ENCODE measurements at places on chromosomes 5 and 9. TPM values are rescaled to one million over a fixed set of nuclear protein-coding genes. Genes with fewer than 3 reads are reported as not detected.

DNA sequence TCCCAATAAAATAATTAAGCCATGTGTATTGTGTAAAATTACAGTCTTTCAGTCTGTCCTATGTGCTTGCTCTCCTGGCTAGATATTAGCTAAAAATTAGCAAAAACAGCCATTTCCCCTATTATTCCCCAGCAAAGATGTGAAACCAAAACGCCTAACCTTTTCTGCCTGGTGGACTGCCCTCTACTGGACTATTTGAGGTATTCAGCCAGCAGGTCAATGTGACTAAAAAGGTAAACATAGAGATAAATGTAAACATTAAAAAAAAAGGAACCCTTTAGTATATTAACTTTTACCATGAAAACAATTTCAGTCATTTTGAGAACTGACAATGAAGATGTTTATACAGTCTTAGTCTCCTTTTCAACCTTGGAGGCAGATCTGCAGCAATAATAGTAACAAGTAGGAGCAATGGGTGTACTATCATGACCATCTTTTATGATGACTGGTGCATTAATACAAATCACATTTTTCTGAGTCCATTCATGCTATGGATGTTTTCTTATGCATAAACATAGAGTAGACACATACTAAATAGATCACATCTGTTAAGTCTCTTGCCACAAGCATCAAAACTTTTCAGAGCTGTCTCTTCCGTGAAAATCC lies 10.1 kb downstream of the ATG12 start:
- H3K4me3 ChIP-seq = no peak overlapping the region
- peak; percentile 46 for DNase-seq
- no peak overlapping the region for H3K27ac ChIP-seq
- H3K4me1 ChIP-seq = peaks cover 3% of the 10 kb centered on the region
- peaks cover 53% of the 10 kb centered on the region for H3K36me3 ChIP-seq
- H3K27me3 ChIP-seq = no peaks in the 10 kb centered on the region

Gene ELOVL7
- total RNA-seq = 0.26 TPM

DNA sequence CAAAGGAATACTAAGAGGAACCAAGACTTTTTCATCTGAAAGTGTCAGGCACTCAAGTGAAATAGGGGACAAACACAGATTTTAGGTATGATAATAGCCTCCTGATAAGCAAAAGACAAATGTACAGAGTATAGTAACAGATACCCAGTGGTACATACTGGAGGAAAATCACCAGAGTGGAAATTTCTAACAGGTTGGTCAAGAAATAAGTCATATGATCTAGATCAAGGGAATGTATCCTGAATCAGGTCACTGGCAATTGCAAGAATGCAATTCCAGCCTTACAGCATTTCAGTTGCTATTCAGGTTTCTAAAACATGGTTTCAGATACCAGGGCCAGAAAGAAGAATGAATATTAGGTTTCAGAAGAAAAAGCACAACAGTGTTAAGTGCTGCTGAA lies 82.2 kb upstream of the SLCO6A1 start:
- no peak overlapping the region for H3K4me3 ChIP-seq
- peaks cover 10% of the 10 kb centered on the region for H3K27me3 ChIP-seq
- no peaks in the 10 kb centered on the region for H3K36me3 ChIP-seq
- no peaks in the 10 kb centered on the region for H3K4me1 ChIP-seq

- H3K27ac ChIP-seq = no peak overlapping the region
- H3K36me3 ChIP-seq = no peaks in the 10 kb centered on the region
- DNase-seq = no peak
- H3K27me3 ChIP-seq = no peaks in the 10 kb centered on the region
- H3K4me1 ChIP-seq = no peaks in the 10 kb centered on the region
Observed at GRCh38 chr5:101532430-101532829, 629.3 kb upstream of the ST8SIA4 start.

GRCh38 chr5:52791366-52791765 lies 3.6 kb downstream of the ITGA1 start:
- DNase-seq = no peak
- H3K4me1 ChIP-seq = peaks cover 39% of the 10 kb centered on the region
- H3K27ac ChIP-seq = no peak overlapping the region
- H3K4me3 ChIP-seq = no peak overlapping the region
- no peaks in the 10 kb centered on the region for H3K27me3 ChIP-seq
- H3K36me3 ChIP-seq = peaks cover 16% of the 10 kb centered on the region

GRCh38 chr5:64925123-64925522 lies 156.4 kb downstream of the CWC27 start:
- no peaks in the 10 kb centered on the region for H3K27me3 ChIP-seq
- peaks cover 6% of the 10 kb centered on the region for H3K4me1 ChIP-seq
- no peak overlapping the region for H3K4me3 ChIP-seq
- H3K27ac ChIP-seq = no peak overlapping the region
- H3K36me3 ChIP-seq = peaks cover 32% of the 10 kb centered on the region

GRCh38 chr5:28648108-28648507 lies 1609.7 kb upstream of the CDH9 start:
- H3K27ac ChIP-seq = no peak overlapping the region
- H3K4me3 ChIP-seq = no peak overlapping the region
- H3K4me1 ChIP-seq = no peaks in the 10 kb centered on the region
- H3K36me3 ChIP-seq = no peaks in the 10 kb centered on the region
- DNase-seq = no peak

Gene SPINK5
- total RNA-seq = not detected

DNA sequence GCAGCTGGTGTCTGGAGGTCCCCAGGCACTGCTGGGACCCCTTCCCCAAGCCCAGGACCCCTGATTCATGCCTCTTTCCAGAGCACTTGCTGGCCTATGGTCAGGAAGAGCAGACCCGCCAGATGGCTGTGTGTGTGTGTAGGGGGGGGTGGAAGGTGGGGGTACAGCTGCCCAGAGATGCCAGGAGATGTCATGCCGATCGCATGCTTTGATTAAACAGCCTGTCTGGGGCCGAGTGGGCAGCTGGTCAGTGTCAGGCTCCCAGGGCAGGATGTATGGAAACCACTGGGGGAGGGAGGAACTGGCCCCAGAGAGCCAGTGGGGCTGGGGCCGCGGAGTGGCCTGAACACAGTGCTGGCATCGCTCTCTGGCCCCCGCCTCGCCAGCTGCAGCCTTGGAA lies 23.7 kb downstream of the RXRA start:
- H3K27me3 ChIP-seq = no peaks in the 10 kb centered on the region
- peaks cover under 1% of the 10 kb centered on the region for H3K4me1 ChIP-seq
- H3K27ac ChIP-seq = no peak overlapping the region
- DNase-seq = no peak

Gene IL7R
- 45.4 TPM for total RNA-seq

DNA sequence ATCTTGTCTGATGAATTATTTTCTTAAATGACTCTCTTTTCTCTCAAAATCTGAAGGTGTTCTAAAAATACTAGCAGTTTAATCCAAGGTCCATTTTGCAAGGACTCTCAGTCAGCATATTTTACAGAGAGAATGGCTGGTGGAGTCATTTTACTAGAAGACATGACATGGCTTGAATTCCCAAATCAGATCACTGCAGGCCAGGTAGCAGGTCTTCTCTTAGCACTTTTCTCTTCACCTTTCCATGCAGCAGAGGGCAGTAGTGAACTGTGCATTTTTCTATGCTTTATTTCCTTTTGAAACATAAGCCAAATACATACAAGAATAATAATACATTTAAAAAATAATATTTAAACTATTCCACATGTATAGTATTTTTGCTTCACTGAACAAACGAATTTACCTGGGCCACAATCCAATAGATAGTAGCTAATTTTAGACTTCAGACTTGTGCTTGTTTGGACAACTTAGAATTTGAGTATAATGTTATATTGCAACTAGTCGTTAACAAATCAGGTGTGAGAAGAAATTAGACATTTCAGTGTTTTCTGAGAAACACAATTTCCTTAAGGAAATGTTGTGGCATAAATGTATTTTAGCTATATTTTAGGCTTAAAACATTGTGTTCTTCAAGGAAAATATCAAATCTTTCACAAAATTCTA lies 289.4 kb upstream of the DAB2 start:
- peak; percentile 50 for DNase-seq
- H3K27me3 ChIP-seq = peaks cover 3% of the 10 kb centered on the region
- no peak overlapping the region for H3K27ac ChIP-seq
- H3K4me3 ChIP-seq = no peak overlapping the region
- H3K36me3 ChIP-seq = no peaks in the 10 kb centered on the region
- no peaks in the 10 kb centered on the region for H3K4me1 ChIP-seq

DNA sequence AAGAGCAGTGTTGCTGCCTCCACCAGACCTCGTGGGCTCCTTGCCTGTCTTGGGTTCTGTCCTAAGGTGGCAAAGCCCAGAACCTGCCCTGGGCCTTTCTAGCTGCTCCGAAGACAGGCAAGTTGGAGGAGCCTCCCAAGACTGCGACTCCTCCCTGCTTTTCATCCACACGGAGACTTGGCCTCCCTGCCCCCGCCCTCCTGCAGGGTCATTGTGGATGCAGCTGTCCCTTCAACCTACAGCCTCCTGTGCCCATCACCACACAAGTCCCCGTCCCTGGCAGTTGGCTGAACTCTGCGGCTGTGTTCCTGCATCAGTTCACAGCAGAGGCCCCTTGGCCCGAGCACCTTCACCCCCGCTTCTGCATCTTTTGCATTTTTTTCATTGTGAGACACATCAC lies 59.2 kb downstream of the WNK2 start:
- DNase-seq = no peak
- H3K36me3 ChIP-seq = no peaks in the 10 kb centered on the region
- H3K27ac ChIP-seq = no peak overlapping the region
- peaks cover 3% of the 10 kb centered on the region for H3K27me3 ChIP-seq
- peaks cover 2% of the 10 kb centered on the region for H3K4me1 ChIP-seq

GRCh38 chr5:113902917-113903660 lies 389.6 kb downstream of the YTHDC2 start:
- no peaks in the 10 kb centered on the region for H3K36me3 ChIP-seq
- no peak for DNase-seq
- no peaks in the 10 kb centered on the region for H3K4me1 ChIP-seq

- no peaks in the 10 kb centered on the region for H3K27me3 ChIP-seq
- H3K4me3 ChIP-seq = no peak overlapping the region
- H3K36me3 ChIP-seq = peaks cover 9% of the 10 kb centered on the region
Observed at GRCh38 chr5:40594811-40595210, 84.9 kb upstream of the PTGER4 start.

Gene ADCY2
- total RNA-seq = not detected

DNA sequence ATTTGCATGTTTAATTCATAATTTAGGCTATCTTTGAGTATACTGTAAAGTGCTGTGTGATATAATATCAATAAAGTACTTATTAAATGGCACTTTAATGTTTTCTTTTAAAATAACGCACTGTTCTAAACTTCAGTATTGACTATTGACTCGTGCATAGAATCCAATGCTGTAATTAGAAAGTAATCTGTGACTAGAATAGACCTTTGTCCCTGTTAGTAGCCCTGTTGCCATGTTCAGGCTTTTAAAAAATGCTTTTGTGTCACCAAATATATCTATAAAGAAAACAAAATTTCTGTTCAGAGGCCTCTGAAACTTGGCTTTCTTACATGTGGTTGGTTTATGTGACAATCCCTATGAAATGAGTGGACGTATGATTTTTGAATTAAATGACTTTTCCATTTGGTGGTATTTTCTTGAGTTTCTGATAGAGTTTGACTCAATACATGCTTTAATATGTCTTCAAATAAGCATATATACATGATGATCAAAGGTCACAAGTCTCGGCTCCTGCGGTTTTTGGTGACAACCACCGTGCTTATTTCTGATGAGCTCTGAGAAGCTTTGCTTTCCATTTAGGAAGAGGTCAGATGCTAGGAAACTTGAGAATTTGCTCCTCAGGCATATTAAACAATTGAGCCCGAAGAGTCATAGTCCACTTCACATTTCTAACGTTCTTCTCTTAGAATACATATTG lies 174.7 kb downstream of the NR3C1 start:
- H3K27me3 ChIP-seq = no peaks in the 10 kb centered on the region
- H3K4me1 ChIP-seq = peaks cover 28% of the 10 kb centered on the region
- peaks cover 10% of the 10 kb centered on the region for H3K36me3 ChIP-seq
- H3K4me3 ChIP-seq = no peak overlapping the region
- peak overlapping the region; percentile 93 for H3K27ac ChIP-seq

DNA sequence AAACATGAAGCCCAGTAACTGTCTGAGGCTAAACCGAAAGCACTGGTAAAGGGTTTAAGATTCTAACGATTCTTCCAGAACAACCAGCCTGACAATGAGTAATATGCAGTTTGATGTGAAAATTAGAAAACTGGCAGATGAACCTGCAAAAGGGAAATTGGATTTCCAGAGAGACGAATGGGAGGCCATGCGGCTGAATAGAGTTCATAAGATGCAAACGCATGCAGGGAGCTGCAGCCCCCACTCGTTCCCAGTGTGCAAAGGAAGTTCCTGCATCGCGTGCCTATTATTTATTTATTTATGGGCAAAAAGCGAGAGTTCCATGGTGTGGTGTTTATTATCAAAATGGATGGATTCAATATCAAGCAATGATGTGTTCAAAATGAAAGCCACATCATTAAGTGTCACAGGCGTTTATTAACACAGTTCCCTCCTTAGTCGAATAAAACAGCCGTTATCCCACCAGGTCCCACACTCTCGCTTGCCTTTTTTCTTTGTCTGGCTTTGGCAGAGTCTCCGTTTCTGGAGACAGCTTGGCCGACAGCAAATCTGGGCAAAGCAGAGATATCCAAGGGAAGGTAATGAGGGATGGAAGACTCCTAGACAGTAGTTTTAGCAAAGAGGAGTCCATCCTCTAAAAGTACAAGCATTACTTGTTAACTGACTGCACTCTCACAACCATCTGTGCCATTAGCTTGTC lies 451.4 kb downstream of the KDM4C start:
- no peaks in the 10 kb centered on the region for H3K4me1 ChIP-seq
- DNase-seq = no peak
- H3K4me3 ChIP-seq = no peak overlapping the region
- H3K27ac ChIP-seq = no peak overlapping the region
- peaks cover 38% of the 10 kb centered on the region for H3K27me3 ChIP-seq

- no peak overlapping the region for H3K27ac ChIP-seq
- H3K27me3 ChIP-seq = no peaks in the 10 kb centered on the region
- peaks cover 22% of the 10 kb centered on the region for H3K4me1 ChIP-seq
Observed at GRCh38 chr5:102796498-102796897, 41.4 kb downstream of the PAM start.

DNA sequence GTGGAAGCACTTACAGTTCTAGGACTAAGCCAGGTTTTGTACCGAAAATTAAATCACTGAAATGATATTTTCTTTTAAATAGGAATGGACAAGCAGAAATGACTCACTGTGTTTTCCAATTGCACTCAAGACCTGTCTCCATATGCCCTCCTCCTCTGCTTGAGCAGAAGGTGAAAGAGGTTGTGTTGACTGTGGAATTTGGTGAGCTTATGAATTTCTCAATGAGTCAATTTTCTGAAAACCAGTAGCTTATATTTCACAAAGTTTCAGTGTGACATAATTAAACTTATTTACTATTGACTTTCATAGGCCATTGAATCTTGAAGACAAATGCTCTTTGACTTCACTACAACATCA lies 249.9 kb downstream of the NPR3 start:
- H3K4me1 ChIP-seq = no peaks in the 10 kb centered on the region
- no peak for DNase-seq
- no peaks in the 10 kb centered on the region for H3K27me3 ChIP-seq
- no peak overlapping the region for H3K4me3 ChIP-seq
- no peak overlapping the region for H3K27ac ChIP-seq
- no peaks in the 10 kb centered on the region for H3K36me3 ChIP-seq

Gene SUSD1
- total RNA-seq = 17.9 TPM

- H3K27me3 ChIP-seq = no peaks in the 10 kb centered on the region
- no peak overlapping the region for H3K4me3 ChIP-seq
- peaks cover 6% of the 10 kb centered on the region for H3K4me1 ChIP-seq
- no peak overlapping the region for H3K27ac ChIP-seq
Observed at GRCh38 chr5:134732819-134733218, 5.5 kb upstream of the CAMLG start.

All from activated CD8-positive, alpha-beta T cell treated with anti-CD3 and anti-CD28 coated beads, Interleukin-2, amount 10 ng/mL, durations not matched to agents 7 days and 5 days (primary cell).